T1000 (cell line): ENCODE measurements at places on chromosomes 13 and 19.

GRCh38 chr19:41696402-41697197 lies 8.5 kb upstream of the CEACAM7 start:
- no peak for DNase-seq

GRCh38 chr19:13382633-13382938 lies 123.7 kb downstream of the CACNA1A start:
- no peak for DNase-seq

DNA sequence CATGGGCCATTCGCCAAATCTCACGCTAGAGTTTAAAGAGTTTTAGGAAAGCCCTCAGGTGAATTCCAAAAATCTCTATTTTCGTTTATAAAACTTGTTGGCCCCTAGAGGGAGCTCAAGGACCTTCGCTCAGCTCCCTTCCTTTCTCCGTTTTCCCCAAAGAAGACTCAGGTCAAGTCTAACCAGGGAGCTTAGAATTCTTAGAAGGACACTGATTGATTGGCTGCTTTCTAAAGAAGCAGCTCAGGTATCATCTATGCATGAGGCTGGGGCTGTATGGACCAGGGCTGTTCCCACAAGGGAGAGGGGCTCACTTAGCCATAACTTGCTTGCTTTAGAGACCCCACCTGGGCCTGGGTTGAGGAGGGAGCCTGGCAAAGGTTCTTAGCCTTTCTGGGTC lies 20.5 kb downstream of the DZIP1 start:
- no peak for DNase-seq

GRCh38 chr19:47370045-47370611 lies 21.0 kb downstream of the DHX34 start:
- peak; percentile 11 for DNase-seq
